Placental epithelial cell (primary cell): ENCODE measurements at places on chromosomes 5 and 9. TPM values are rescaled to one million over a fixed set of nuclear protein-coding genes. Genes with fewer than 3 reads are reported as not detected.

Gene CDKN2B
- 29.4 and 98.1 TPM in 2 replicates for total RNA-seq

Gene HRH2
- total RNA-seq, result not detected in 2 replicates

Gene CKMT2
- 0.54 TPM in 1 of 2 replicates, not detected in the other for total RNA-seq

Gene SOWAHA
- 6.0 and 13.0 TPM in 2 replicates for total RNA-seq

Gene SHB
- 16.9 and 30.1 TPM in 2 replicates for total RNA-seq

Gene ZNF879
- 4.4 and 7.5 TPM in 2 replicates for total RNA-seq

Gene NUTM2G
- total RNA-seq, result 0.11 TPM in 1 of 2 replicates, not detected in the other

Gene CD72
- 1.2 and 3.5 TPM in 2 replicates for total RNA-seq

Gene ACSL6
- total RNA-seq, result 0.33 and 0.39 TPM in 2 replicates

Gene OGN
- not detected in 2 replicates for total RNA-seq

Gene GFRA3
- not detected in 2 replicates for total RNA-seq

Gene CDH6
- not detected in 2 replicates for total RNA-seq

Gene PRSS3
- total RNA-seq, result 0.79 and 8.6 TPM in 2 replicates

Gene DCP2
- total RNA-seq, result 36.5 and 42.6 TPM in 2 replicates

Gene SPATA31A5
- total RNA-seq, result not detected in 2 replicates

Gene PPP1R26
- 7.6 and 10.6 TPM in 2 replicates for total RNA-seq

Gene PCDHB14
- 0.22 and 1.2 TPM in 2 replicates for total RNA-seq

Gene CCNI2
- total RNA-seq, result 0.76 and 1.2 TPM in 2 replicates

Gene NIPAL4
- total RNA-seq, result not detected in 2 replicates

Gene RGS7BP
- not detected in 2 replicates for total RNA-seq

Gene CARTPT
- not detected in 2 replicates for total RNA-seq

Gene ARAP3
- 6.3 and 9.4 TPM in 2 replicates for total RNA-seq

Gene ARL14EPL
- not detected in 2 replicates for total RNA-seq

Gene SLC25A2
- total RNA-seq, result 0.22 and 0.39 TPM in 2 replicates

Gene NMUR2
- total RNA-seq, result 0.11 TPM in 1 of 2 replicates, not detected in the other

Gene UGT3A2
- total RNA-seq, result not detected in 2 replicates

Gene GABRA6
- total RNA-seq, result not detected in 2 replicates

Gene DEPDC1B
- total RNA-seq, result 3.9 and 4.7 TPM in 2 replicates

Gene FCN2
- not detected in 2 replicates for total RNA-seq

Gene DMRT3
- not detected in 2 replicates for total RNA-seq

Gene CMBL
- 9.4 and 11.4 TPM in 2 replicates for total RNA-seq

Gene TSLP
- total RNA-seq, result not detected in 2 replicates

Gene CARD9
- total RNA-seq, result 4.7 and 7.4 TPM in 2 replicates
